AG04450 (cell line): ENCODE measurements at places on chromosomes 4 and X.

GRCh38 chrX:25204182-25204581 is 188.4 kb upstream of the ARX start:
- DNase-seq: no peak

DNA sequence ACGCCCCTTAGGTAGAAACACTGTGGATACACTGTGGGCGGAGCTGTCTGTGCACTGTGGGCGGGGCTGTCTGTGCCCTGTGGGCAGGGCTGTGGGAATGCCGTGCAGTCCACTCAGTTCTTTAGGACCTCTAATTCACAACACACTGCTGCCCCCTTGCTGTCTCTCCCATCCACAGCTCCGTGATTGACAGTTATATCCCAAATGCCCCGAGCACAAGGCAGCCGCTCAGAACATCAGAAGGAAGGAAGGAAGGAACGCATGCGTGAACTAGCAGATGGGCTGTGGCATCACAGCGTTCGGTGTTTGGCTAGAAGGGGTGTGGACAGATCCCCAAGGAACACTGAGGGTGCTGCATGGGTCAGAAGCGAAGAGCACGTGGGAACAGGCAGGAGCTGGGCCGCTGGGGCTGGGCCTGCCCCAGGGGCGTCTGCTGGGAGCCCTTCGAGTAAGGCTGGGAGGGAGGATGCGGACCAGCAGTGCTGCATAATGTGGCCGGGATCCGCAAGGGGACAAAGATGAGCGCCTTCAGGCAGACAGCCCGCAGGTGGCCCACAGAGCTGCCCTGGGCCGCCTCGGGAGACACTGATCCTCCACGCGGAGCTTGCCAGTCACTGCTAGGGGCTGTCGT is 29.8 kb downstream of the ACOX3 start:
- no peak for DNase-seq

- DNase-seq: no peak
Measured at GRCh38 chr4:10722957-10723356, 38.4 kb upstream of the CLNK start.

DNA sequence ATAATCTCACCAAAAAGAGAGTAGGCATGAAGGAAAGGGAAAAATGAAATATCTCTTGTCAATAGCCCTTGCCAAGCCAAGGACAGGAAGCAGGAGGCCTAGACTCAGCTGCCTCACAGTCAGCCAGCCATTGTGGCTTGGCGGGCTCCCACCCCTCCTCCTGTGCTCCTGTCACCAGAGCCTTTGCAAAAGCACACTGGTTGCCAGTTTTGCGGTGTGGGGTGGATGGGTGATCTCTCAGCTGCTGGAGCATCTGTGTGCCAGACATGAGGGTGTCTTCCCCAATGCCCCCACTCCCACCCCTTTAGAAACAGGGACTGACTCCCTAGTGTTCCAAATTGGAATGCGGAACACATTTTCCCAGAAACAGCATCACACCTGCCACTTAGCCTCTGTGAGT is 26.1 kb downstream of the ARHGEF6 start:
- DNase-seq: no peak

GRCh38 chrX:150044556-150044955 is 106.3 kb upstream of the EOLA2 start:
- DNase-seq: no peak

- DNase-seq: no peak
Measured at GRCh38 chrX:36978886-36979285, 29.3 kb upstream of the FAM47C start.

GRCh38 chr4:141390571-141390970 is 169.9 kb downstream of the ZNF330 start:
- no peak for DNase-seq

GRCh38 chr4:31104043-31104442 is 383.9 kb downstream of the PCDH7 start:
- DNase-seq: no peak

DNA sequence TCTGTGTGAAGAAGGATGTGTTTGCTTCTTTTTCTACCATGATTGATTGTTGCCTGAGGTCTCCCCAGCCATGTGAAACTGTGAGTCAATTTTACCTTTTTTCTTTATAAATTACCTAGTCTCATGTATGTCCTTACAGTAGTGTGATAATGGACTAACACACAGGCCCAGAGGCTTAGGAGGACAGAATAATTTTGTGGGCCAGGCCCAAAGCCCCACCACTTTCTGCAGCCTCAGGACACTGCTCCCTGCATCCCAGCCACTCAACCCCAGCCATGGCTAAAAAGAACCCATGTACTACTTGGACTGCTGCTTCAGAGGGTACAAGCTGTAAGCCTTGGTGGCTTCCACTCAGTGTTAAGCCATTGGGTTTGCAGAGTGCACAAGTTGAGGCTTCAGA is 512.7 kb upstream of the CT83 start:
- no peak for DNase-seq

DNA sequence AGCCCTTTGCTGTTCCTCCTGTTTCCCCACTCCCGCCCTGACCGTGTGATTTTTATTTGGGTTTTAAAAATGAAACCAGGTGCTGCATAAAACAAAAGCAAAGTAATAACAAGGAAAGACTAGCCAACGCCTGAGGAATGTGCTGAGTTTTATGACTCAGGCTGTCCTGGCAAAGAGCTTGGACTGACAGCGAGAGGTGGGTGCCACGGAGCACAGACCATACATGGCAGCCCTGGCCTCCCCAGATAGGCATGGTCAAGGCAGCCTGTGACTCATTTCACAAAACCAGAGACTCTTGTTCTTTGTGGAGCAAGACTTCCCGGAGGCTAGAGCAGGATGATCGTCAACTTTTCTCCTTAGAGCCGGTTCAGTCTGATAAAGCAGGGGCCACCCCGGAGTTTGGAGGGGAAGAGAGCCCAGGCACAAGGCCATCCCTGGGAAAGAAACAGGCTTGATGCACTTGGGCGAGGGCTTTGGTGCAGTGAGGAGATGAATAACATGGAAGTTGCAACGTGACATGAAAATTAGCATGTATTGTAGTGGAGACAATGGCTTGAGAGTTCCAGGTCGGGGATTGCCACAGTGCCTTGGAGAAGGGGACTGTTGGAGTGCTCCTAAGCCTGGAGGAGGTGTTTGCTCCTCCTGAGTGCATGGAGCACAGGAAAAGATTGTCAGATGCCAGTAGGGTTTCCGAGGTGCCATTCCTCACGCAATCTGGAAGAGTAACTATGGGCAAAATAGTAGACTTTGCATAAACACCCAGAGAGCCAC is 54.8 kb downstream of the C4orf51 start:
- DNase-seq: peak; percentile 92

DNA sequence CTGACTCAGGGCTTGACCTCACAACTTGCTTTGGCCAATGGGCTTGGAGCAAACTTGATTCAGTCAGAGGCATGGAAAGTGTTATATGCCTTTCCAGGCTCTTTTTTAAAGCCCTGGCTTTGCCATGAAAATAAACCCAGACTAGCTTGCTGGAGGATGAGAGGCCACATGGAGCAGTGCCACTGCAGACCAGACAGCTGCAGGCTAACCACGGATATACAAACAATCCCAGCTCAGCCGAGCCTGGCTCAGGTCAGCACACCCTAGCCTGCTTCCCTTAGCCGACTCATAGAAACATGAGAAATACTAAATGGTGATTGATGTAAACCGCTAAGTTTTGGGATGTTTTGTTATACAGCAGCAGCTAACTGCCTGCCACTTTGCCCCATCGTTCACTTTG is 345.1 kb downstream of the ARHGAP10 start:
- peak; percentile 34 for DNase-seq

GRCh38 chrX:101265869-101266428 is 25.2 kb downstream of the TAF7L start:
- DNase-seq: no peak

GRCh38 chr4:1705732-1706131 is 6.4 kb downstream of the SLBP start:
- no peak for DNase-seq

DNA sequence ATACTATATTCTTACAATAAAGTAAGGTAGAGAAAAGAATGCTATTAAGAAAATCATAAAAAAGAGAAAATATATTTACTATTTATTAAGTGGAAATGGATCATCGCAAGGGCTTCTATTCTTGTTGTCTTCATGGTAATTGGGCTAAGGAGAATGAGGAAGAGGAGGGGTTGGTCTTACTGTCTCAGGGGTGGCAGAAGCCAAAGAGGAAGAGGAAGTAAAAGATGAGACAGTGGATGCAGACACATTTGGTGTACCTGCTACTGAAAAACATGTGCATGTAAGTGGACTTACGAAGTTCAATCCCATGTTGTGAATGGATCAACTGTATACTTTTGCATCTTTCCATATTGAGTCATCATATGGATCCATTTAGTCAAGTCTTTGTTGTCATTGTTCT is 1502.1 kb upstream of the ADGRL3 start:
- no peak for DNase-seq

- DNase-seq: no peak
Measured at GRCh38 chrX:80423744-80424143, 3.5 kb downstream of the TENT5D start.

GRCh38 chrX:67384403-67384802 is 159.4 kb upstream of the AR start:
- no peak for DNase-seq

DNA sequence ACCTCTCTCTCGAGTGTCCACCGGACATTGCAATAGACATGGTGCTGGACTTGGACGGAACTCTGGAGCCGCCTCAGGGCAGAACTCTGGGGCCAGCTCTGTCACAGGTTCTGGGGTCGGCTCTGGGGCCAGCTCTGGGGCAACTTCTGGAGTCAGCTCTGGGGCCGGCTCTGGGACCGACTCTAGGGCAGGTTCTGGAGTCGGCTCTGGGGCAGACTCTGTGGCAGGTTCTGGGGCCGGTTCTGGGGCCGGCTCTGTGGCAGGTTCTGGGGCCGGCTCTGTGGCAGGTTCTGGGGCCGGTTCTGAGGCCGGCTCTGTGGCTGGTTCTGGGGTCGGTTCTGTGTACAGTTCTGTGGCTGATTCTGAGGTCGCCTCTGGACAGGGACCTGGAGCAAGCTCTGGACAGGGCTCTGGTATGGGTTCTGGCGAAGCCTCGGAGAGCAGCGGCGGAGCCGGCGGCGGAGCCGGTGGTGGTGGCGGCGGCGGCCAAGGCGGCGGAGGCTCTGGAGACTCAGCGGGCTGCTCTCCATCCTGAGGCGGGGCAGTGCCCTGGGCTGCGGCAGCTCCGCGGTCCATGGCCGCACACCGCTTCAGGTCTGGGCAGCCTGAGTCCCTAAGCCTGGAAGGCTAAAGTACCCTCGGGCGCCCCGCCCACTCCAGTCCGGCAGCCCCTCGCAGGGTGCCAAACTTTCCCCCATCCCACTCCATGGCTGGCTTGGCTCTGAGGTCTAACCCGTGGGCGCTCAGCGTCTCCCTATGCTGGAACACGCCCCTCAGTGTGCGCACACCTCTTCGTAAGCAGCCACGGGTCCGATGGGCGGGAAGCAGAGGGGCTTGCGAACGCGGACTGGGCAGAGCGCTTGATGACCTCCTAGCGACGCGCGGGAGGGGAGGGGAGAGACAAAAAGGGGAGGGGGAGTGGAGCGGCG is at the start of gene DGKK:
Gene DGKK (minus strand): TSS at position 723 of the 929 bp plus-strand sequence. CDS start 147 bp downstream, at position 576.
- DNase-seq: no peak

DNA sequence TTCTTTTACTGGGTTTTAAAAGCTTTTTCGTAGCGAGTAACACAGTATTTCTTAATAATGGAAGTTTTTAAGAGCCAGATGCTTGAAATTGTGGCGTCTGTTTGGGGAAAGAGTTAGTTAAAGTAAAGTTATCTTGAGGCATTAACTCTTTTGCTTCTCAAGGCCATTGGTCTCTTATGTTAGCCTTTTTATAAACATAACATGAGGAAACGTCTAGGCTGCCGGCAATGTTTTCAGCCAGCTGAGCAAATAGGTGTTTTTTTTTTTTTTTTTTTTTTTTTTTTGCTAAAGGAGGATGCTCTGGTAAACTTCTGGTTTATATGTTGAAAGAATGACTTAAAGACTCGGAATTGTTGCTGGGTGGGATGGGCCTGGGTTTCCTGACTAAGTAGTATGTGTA is 51.1 kb upstream of the RBMX start:
- no peak for DNase-seq

- no peak for DNase-seq
Measured at GRCh38 chr4:146059865-146060264, 115.7 kb upstream of the LSM6 start.

GRCh38 chr4:43766648-43767047 is 682.0 kb downstream of the KCTD8 start:
- DNase-seq: no peak

DNA sequence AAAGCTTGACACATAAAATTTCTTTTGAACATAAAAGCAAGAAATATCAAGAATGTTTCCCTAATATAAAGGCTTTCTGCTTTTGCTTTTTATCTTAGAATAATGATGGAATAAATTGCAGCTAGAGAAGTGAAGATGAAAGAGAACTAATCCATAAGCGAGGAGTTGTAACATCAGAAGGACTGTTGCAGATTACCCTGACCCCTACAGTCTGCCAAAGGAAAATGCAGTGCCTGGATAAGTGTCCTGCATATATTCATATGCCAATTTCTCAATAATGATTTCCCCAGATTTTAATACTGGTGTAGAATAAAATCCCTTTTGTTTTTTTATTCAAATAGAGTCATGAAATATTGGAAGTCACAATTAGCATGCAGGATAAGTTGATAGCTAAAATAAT is 115.9 kb downstream of the MAGEC2 start:
- DNase-seq: no peak

- no peak for DNase-seq
Measured at GRCh38 chr4:6044276-6044675, 26.0 kb upstream of the C4orf50 start.

GRCh38 chr4:156773648-156774357 is 197.8 kb downstream of the PDGFC start:
- no peak for DNase-seq

DNA sequence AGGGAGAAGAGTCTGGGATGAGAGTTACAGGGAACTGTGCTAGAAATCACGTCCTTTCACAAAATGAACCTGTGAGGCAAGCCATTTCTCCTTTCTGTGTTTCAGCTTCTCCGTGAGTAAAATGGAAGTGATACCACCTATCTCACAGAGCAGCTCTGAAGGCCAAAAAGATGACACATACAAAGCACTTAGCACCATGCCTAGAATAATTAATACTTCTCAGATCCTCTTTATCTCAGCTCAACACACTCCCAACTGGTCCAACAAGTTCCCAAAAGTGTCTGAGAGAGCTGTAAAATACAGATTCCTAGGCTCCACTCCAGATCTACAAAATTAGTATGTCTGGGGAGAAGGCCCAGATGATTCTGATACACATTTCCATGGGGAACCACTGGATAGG is 38.3 kb downstream of the LHFPL1 start:
- DNase-seq: no peak

- DNase-seq: no peak
Measured at GRCh38 chr4:183561905-183562304, 57.0 kb downstream of the ING2 start.
